ENCODE measurements at places on chromosomes 12 and 14.

- DNase-seq: no peak
Measured at GRCh38 chr14:92340071-92340470, 17.1 kb downstream of the SLC24A4 start.

- DNase-seq: no peak
Measured at GRCh38 chr12:80033448-80033847, 65.9 kb upstream of the OTOGL start.

GRCh38 chr12:47754881-47755280 is 3.8 kb downstream of the RAPGEF3 start:
- DNase-seq: peak; percentile 83

GRCh38 chr12:116368196-116369194 is 91.0 kb upstream of the MED13L start:
- no peak for DNase-seq

GRCh38 chr12:57063991-57064685 is 14.2 kb upstream of the MYO1A start:
- DNase-seq: no peak

All from ureter (tissue), 1 donor.